ENCODE measurements at places on chromosomes 13 and 19. TPM values are rescaled to one million over a fixed set of nuclear protein-coding genes. Genes with fewer than 3 reads are reported as not detected.
A peak's percentile ranks its signal among the peaks of the same experiment; 100 is the strongest.

DNA sequence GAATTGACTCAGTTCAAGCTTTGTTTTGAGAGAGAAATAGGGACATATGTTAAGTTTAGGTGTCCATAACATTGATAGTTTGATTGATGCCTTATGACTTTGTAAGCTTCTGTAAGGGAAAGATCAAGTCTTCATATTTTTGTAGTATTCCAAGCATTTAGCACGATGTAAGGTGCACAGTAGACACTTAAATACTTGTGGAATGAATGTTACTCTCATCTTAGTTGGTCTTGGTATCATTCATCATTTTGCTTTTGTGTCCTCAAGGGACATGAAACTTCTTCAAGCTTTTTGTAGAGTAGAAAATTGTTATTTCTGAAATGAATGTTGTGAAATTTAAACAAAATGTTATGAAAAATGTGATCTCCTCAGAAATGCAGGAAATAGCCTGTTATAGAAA is 10.1 kb downstream of the TDRD3 start:
- no peak overlapping the region for H3K4me3 ChIP-seq
- peaks cover 1% of the 10 kb centered on the region for H3K4me1 ChIP-seq
- no peaks in the 10 kb centered on the region for H3K27me3 ChIP-seq
- H3K36me3 ChIP-seq: no peaks in the 10 kb centered on the region

DNA sequence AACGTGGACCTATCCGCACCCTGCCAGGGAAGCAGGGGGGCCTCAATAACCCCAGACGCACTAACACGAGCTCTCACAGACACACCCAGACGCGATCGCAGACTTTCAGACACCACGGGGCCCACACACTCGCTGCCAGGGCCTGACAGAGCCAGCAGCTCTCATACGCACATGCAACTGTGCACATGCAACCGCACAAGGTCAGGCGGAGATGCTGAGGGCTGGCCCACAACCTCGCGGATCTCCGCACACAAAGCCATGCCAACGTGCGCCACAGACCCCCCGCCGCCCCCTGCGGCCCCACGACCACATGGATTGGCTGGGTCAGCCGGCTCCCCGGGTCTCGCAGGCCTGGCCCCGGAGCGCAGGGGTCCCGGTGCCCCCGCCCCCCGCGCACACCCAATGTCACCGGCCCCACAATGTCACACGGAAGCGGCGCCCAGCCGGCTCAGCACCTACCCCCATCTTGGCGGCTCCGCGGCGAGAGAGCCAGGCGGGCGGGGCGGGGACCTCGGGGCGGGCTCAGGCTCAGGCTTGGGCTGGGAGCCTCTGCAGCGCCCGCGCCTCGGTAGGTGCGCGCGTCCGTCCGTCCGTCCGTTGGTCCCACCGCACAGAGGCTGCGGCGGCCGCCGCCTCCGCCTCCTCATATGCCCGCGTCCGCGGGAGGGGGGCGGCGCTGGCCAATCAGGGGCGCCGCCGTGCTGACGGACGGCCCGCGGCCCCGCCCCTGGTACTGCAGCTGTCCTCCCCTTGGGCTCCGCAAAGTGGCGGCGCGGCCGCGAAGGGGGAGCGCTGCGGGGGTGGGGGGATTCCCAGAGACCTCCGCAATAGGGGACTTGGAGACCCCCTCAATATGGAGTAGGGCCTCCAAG is at the start of gene ATP1A3:
Gene ATP1A3 (minus strand): TSS at position 619 of the 872 bp plus-strand sequence. CDS start 154 bp downstream, at position 465.
- DNase-seq: peak; percentile 31
- peak within 1 kb of the TSS; percentile 35 for H3K27ac ChIP-seq
- H3K36me3 ChIP-seq: no peaks in the 10 kb centered on the region
- peak within 1 kb of the TSS; percentile 76 for H3K4me3 ChIP-seq
- H3K4me1 ChIP-seq: peaks cover 21% of the 10 kb centered on the region
- H3K27me3 ChIP-seq: peaks cover 7% of the 10 kb centered on the region

- H3K4me3 ChIP-seq: no peak overlapping the region
- DNase-seq: no peak
- H3K27me3 ChIP-seq: peaks cover 60% of the 10 kb centered on the region
- no peaks in the 10 kb centered on the region for H3K36me3 ChIP-seq
Observed at GRCh38 chr13:28981530-28981929, 161.4 kb downstream of the MTUS2 start.

GRCh38 chr19:42424712-42425131 is 2.5 kb downstream of the LIPE start:
- no peaks in the 10 kb centered on the region for H3K27me3 ChIP-seq
- no peak overlapping the region for H3K4me3 ChIP-seq
- peaks cover 44% of the 10 kb centered on the region for H3K4me1 ChIP-seq
- no peaks in the 10 kb centered on the region for H3K36me3 ChIP-seq
- DNase-seq: no peak

GRCh38 chr13:39682788-39683187 is 27.3 kb downstream of the COG6 start:
- H3K27me3 ChIP-seq: no peaks in the 10 kb centered on the region

Gene TEKTIP1
- total RNA-seq: 1.2 TPM
